GM23248 (cell line): ENCODE measurements at places on chromosomes 12 and 14.

- no peak overlapping the region for H3K4me3 ChIP-seq
- DNase-seq = no peak
- H3K36me3 ChIP-seq = no peaks in the 10 kb centered on the region
- no peaks in the 10 kb centered on the region for H3K27me3 ChIP-seq
- H3K27ac ChIP-seq = no peak overlapping the region
These were observed 55.4 kb upstream of the PYGL start for GRCh38 chr14:50999726-51000125.

GRCh38 chr12:132075026-132075713, 68.9 kb downstream of the DDX51 start:
- H3K27me3 ChIP-seq = no peaks in the 10 kb centered on the region
- peak; percentile 27 for DNase-seq
- H3K4me3 ChIP-seq = no peak overlapping the region
- H3K36me3 ChIP-seq = peaks cover 18% of the 10 kb centered on the region; the same call in 1 of the 2 replicates
- H3K4me1 ChIP-seq = peaks cover 6% of the 10 kb centered on the region
- H3K27ac ChIP-seq = no peak overlapping the region

DNA sequence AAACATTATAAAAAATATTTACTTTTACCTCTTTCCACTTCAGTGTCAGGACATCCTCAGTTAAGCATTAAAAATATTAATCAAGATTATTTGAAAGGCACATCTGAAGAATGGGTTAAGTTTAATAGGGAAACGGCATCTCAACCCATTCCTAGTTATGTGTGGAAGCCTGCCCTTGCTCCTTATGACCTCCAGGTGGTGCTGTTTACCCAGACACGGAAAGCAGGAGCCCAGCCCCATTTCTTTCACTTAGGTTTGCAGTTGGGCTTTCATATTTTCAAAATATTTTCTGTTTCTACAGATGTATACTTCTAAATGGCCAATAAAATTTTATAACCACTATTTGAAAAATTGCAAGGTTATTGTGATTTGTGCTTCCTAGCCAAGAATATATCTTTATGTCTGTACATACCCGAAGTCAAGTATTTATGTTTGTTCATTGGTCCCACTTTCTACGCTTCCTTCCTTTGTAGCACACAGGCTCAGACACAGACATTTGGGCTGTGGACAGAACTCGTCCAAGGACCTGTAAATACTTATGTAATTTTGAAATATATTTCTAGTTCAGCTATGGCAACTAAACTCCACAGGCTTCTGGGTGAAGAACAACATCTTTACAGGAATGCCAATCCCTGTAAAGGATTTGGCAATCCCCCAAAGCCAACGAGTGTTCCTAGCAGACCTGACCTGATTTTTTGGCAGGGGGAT, 247.1 kb downstream of the AKAP6 start:
- DNase-seq = peak; percentile 83
- H3K4me1 ChIP-seq = peaks cover 6% of the 10 kb centered on the region; the same call in 1 of the 2 replicates
- no peaks in the 10 kb centered on the region for H3K36me3 ChIP-seq
- H3K27ac ChIP-seq = no peak overlapping the region

DNA sequence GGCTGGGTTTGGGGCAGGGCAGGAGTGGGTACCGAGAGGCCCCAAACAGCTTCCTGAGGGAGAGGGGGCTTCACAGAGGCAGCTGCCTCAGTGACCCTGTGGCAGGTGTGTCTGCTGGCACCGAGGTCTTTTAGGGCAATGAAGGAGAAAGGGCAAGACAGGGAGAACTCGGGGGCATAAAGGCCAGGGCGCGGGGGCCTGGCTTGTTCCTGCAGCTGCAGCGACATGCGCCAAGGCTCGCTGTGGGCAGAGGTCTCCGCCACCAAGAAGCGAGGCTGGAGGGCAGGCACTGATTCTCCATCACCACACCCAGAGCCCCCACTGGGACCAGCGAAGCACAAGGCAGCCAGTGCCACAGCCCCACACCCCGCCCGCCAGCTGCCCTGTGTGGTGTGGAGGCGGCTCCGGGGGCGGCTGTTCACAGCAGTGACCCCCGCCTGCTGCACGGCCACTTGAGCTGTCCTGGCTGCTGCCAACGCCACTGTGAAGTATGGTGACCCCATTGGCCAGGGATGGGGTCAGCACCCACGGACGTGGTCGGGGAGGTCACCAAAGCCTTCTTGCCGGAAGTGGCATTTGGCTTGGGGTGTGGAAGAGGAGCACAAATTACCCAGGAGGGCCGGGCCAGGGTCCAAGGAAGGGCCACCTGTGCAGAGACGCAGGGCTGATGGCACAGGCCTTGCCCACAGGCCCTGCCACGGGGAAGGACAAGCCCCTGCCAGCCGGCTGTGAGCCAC, 16.4 kb downstream of the BAG5 start:
- no peaks in the 10 kb centered on the region for H3K27me3 ChIP-seq
- no peak overlapping the region for H3K4me3 ChIP-seq
- peaks cover 32% of the 10 kb centered on the region for H3K4me1 ChIP-seq
- H3K36me3 ChIP-seq = no peaks in the 10 kb centered on the region

GRCh38 chr12:24057920-24058476, 108.5 kb upstream of the SOX5 start:
- no peak overlapping the region for H3K4me3 ChIP-seq
- no peak overlapping the region for H3K27ac ChIP-seq
- DNase-seq = no peak
- no peaks in the 10 kb centered on the region for H3K36me3 ChIP-seq

- DNase-seq = no peak
- no peak overlapping the region for H3K27ac ChIP-seq
- H3K4me1 ChIP-seq = peaks cover 12% of the 10 kb centered on the region
- no peaks in the 10 kb centered on the region for H3K27me3 ChIP-seq
These were observed 2.6 kb upstream of the IFNG-AS1 start for GRCh38 chr12:67986632-67987031.

- peaks cover 23% of the 10 kb centered on the region for H3K4me1 ChIP-seq
- H3K27me3 ChIP-seq = no peaks in the 10 kb centered on the region
- no peak overlapping the region for H3K27ac ChIP-seq
- no peaks in the 10 kb centered on the region for H3K36me3 ChIP-seq
- no peak overlapping the region for H3K4me3 ChIP-seq
These were observed 9.5 kb upstream of the NAA30 start for GRCh38 chr14:57380935-57381334.

DNA sequence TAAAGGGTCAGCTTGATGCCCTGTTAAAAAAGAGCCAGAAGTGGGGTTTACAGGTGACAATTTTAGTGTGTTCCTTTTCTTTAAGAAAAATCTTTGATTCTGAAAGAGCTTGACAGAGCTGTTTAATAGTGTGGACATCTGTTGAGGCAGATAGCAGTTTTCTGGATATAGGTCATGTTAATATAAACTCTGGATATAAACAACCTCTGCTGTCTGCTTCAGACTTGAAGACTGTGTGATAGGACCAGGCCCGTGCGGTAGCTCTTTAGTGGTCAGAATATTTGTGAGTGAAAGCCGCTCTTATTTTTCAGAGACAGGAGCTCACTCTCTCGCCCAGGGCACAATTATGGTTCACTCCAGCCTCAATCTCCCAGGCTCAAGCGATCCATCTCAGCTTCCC, 439.9 kb upstream of the RGS6 start:
- H3K27me3 ChIP-seq = no peaks in the 10 kb centered on the region
- H3K27ac ChIP-seq = peak overlapping the region; percentile 21; the same call in 1 of the 2 replicates
- DNase-seq = no peak
- no peak overlapping the region for H3K4me3 ChIP-seq
- H3K4me1 ChIP-seq = peaks cover 45% of the 10 kb centered on the region

DNA sequence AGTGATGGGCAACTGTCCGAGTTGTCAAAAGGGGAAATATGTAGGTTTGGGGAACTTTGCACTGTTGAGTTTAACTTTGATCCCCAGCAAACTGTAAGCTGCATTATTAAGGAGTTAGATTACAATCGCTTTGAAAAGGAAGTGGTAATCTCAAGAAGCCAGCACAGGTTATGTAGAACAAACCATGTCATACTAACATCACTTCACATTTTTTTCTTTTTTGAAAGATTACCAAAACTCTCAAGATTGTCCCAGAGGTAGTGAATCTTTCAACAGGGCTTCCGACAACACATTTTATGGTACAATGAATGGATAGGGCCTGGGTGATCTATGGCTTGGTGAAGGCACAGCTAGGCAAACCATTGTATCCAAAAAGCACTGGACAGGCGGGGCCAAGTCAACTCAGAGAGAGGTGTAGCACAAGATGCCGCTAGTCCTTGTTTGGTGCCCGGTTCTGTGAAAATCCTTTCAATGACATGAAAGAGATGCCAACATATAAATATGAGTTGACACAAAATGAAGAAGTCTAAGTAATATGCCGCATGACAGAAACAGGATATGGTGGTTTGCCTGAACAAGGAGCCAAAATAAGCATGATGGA, 24.3 kb upstream of the PARP11 start:
- no peak overlapping the region for H3K27ac ChIP-seq
- peaks cover 27% of the 10 kb centered on the region for H3K27me3 ChIP-seq
- no peak for DNase-seq
- H3K4me1 ChIP-seq = no peaks in the 10 kb centered on the region
- no peak overlapping the region for H3K4me3 ChIP-seq

DNA sequence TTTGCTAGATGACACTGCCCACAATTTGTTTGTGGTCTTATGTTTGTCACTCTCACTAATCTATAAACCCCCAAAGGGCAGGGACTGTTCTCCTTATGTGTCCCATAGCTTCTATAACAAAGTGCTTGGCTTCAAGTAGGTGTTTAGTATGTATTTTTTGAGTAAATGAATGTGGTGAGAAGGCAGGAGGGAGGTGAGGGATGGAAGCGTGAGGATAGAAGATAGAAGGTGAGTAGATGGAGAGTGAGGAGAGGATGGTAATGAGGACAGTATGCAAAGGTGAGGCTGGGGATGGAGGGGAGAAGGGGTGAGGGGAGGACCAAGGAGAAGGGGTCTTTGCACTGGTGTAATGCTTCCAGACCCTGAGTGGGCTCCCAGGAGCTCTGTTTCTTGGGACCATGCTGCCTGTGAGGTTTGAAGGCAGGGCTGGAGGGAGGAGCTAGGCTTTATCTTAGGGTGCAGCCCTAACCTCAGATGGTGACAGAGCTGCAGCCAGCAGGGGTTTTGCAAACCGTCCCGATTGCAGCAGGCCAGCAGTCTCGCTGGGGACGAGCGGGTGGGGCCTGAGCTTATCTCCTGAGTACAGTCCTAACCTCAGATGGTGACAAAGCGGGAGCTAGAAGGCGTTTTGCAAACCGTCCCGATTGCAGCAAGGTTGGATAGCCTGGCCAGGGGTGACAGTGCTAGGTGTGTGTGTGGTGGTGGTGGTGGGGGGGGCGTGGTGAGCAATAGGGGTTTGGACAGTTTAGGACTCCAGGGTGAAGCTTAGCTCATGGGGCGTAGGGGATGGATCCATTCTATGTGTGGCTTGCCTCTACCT, 6.5 kb downstream of the CEBPE start:
- no peak overlapping the region for H3K4me3 ChIP-seq
- peak; percentile 16 for DNase-seq
- H3K4me1 ChIP-seq = peaks cover 33% of the 10 kb centered on the region
- H3K27me3 ChIP-seq = no peaks in the 10 kb centered on the region

DNA sequence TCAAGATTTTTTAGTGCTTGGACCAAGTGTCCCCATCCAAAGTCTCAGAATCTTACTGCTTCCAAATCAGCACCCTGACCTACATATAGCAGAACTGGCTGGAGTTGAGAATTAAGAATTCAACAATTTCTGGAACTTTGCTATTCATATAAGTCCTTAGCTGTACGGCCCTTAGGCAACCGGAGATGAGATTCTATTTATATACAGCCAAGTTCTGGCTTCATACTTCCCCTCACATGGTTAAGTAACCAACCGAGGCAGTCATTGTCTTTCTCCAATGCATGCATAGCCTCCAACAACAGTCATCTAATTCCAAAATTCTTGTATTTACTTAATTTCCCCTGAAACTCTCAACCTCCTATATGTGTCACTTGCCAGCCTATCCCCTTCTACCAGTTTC, 76.6 kb downstream of the SINHCAF start:
- H3K27me3 ChIP-seq = peaks cover 14% of the 10 kb centered on the region
- no peak for DNase-seq
- H3K27ac ChIP-seq = no peak overlapping the region
- H3K4me3 ChIP-seq = no peak overlapping the region

- no peaks in the 10 kb centered on the region for H3K36me3 ChIP-seq
- no peak overlapping the region for H3K4me3 ChIP-seq
- peaks cover 10% of the 10 kb centered on the region for H3K4me1 ChIP-seq
- H3K27ac ChIP-seq = peak overlapping the region; percentile 74
- peak; percentile 86 for DNase-seq
These were observed 34.3 kb downstream of the FGD6 start for GRCh38 chr12:95182868-95183415.

GRCh38 chr14:51251486-51251885, 11.4 kb downstream of the TMX1 start:
- no peaks in the 10 kb centered on the region for H3K4me1 ChIP-seq
- no peak overlapping the region for H3K27ac ChIP-seq
- DNase-seq = no peak
- no peaks in the 10 kb centered on the region for H3K27me3 ChIP-seq
- H3K36me3 ChIP-seq = peaks cover 33% of the 10 kb centered on the region

DNA sequence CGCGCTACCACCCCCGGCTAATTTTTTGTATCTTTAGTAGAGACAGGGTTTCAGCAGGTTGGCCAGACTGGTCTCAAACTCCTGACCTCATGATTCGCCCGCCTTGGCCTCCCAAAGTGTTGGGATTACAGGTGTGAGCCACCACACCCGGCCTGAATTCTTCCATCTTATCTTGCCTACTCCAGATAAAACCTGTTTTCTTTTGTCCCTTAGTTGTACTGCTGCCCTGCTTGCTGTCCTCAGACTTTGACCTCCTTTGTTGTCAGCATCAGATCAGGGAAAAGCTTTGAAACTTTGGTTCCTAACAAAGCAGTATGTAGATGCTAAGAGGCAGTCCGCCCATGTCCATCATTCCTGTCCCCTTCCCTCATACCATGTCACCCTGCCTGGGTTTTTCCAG, 15.9 kb downstream of the COPZ1 start:
- peaks cover 26% of the 10 kb centered on the region for H3K36me3 ChIP-seq
- H3K4me3 ChIP-seq = no peak overlapping the region
- no peaks in the 10 kb centered on the region for H3K27me3 ChIP-seq
- no peak overlapping the region for H3K27ac ChIP-seq
- DNase-seq = no peak

DNA sequence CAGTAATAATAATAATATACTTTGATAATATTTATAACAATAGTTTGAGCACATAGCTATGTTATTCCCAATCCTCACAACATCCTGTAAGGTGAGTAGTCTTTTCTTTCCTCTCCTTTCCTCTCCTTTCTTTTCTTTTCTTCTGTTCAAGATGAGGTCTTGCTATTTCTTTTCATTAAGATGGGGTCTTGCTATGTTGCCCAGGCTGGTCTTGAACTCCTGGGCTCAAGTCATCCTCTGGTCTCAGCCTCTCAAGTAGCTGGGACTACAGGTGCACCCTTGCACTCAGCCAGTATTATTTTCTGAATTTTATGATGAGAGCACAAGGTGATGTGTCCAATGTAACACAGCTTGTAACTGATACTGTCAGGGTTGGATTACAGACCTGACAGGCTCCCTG, 134.6 kb downstream of the OTOGL start:
- H3K27me3 ChIP-seq = no peaks in the 10 kb centered on the region
- H3K4me3 ChIP-seq = no peak overlapping the region
- peaks cover 12% of the 10 kb centered on the region for H3K4me1 ChIP-seq
- H3K27ac ChIP-seq = no peak overlapping the region

- H3K4me3 ChIP-seq = no peak overlapping the region
- H3K4me1 ChIP-seq = no peaks in the 10 kb centered on the region
- DNase-seq = peak; percentile 6
- H3K27ac ChIP-seq = no peak overlapping the region
- no peaks in the 10 kb centered on the region for H3K36me3 ChIP-seq
- peaks cover 44% of the 10 kb centered on the region for H3K27me3 ChIP-seq
These were observed 29.0 kb upstream of the MEG3 start for GRCh38 chr14:100796946-100797345.
